ENCODE measurements at places on chromosomes 6 and 20.

DNA sequence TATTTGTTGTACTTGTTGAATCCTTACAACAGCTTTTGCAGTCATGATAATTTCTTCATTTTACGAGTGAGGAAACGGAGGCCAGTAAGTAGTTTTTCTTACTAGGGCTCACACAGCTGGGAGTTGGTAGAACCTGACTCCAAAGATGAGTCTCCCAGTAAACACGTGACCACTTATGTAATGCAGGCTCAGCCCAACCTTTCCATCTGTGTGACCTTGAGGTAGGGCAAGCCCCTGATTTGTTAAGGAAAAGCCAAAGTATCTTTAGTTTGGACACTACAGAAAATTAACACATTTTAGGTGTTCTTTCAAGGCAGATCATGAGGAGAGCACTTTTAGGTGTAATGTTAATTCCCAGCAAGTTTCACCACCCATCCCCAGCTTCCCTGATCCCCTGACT is 111.3 kb downstream of the LRRC1 start:
- DNase-seq: no peak

DNA sequence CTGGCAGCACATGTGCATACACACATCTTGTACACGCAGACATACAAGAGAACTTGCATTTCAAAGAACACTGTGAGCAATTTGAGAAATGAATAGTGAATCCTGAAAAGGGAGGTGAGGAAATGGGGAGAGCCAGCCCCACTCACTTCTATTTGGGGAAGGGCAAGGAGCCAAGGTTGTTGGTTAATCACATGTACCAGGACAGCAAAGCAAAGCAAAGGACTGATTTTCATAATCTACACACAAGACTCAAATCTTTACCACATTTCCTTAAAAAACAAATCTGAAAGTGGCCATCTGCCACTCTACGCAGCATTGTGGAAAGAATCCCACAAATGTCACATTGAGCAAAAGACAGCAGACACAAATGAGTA is 35.0 kb upstream of the KIF16B start:
- no peak for DNase-seq

- no peak for DNase-seq
Observed at GRCh38 chr6:77466055-77466450, 2.8 kb upstream of the HTR1B start.

DNA sequence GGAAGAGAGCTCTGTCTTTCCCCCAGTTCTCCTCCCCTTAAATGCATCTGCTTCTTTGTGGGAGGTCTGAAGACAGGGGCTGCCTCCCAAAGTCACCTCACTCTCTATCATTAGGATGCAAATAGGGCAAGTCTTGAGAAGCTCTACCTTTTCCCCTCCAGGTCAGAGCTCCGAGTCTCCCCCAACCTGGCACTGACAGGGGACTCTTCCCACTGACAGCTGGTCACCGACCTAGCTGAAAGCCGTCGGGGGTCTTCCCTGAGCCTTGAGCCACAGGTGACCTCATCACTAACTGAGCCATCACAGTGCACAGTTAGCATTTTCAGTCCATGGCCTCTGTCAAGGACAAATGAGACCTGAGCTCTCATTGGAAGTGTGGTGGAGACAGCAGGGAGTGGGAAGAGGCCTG is 386.7 kb downstream of the HACE1 start:
- DNase-seq: no peak

DNA sequence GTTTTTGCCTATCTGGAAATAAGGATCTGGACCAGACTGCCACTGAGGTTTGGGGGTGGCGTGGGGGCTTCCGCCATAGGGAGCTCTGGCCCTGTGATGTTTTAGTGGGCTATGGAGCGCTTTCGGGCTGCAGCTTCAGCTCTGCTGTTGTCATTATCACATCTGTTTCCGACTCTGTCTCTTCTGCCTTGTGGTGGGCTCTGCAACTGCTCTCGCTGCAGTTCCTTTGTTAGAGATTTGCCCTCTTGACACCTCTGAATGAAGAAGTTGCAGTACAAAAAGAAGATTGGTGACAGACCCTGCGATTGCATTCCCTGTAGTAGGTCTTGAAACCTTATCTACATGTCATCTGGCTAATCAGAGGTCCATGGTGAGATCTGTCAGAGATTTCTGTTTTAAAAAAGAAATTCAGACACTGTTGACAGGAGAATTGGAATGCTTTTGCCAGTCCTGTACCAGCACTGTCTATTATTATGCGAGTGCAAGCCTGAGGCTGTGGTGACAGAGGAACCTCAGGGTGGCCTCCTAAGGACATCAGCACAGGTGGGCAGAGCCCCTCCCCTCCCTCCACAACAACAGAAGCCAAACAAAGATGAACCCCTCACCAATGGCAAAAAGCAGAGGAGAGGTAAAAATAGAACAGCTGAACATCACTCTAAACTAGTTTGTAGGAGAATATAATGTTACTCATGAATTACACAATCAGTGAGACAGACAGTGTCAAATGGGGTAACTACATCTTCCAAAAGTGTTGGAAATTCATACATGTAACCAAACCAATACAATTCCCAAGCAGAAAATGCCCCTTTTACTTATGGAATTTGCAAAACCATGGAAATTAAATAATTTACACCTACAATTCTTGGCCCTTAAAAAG is 63.5 kb upstream of the DEFB112 start:
- no peak for DNase-seq

DNA sequence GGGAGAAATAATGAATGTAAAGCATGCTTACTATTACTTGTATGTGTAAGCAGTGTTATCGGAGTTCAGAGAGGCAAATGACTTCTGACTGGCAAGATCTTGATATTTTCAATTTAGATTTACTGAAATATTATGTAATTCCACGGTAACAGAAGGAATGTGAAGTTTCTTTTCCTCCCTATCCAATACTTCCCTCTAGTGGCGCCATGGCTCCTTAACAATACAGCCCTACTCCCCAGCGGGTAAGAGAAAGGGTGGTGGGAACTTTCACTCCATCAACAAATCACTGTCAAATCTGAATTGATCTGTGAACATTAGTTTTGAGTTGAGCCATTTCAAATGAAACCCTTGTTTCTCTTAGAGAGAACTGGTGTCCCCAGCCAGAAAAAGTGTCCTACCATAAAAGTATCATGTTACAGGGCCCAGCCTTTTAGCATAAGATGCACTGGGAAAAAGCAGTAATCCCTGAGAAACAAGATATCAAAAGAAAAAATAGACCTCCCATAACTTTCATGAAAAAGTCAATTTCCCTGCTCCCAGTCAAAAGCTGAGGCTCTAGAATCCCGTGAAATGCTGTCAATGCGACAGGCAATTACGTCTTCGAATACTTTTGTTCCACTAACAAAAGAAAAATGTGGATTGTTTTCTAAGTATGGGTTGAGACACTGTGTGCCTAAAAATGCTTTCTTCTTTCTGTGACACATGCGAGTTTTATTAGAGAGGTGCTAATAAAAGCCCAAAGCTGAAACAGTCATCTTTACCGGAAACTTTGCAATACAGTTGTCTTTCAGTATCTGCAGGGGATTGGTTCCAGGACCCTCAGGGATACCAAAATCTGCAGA is 12.9 kb downstream of the COX7A2 start:
- DNase-seq: no peak

DNA sequence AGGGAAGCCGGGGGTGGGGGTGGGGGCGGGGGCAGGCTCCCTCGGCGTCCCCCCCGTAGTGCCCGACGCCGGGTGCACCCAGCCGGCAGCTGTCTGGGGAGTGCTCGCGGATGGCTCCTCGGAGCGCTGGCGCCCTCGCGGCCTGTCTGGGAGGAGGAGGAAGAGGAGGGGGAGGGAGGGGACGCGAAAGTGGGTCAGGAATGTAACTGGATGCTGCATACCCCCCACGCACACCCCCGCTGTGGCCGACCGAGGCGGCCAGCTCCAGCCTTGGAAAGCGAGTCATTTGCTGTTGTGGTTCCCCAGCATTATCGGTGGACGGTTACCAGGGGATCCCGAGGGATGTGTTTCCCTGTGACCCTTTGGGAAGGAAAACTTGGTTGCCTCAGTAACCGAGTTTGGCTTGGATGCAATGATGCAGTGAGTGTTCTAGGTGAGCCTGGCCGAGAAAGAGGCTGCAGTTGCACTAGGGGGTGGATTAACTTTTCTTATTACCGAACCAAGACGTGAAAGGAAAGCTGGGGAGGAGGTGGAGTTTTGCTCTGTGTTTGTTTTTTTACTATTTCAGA is 55.2 kb upstream of the RREB1 start:
- DNase-seq: no peak

- DNase-seq: peak; percentile 8
Observed at GRCh38 chr6:149723771-149724417, 6.0 kb upstream of the LATS1 start.

- no peak for DNase-seq
Observed at GRCh38 chr6:27133281-27134227, 113.9 kb upstream of the PRSS16 start.

DNA sequence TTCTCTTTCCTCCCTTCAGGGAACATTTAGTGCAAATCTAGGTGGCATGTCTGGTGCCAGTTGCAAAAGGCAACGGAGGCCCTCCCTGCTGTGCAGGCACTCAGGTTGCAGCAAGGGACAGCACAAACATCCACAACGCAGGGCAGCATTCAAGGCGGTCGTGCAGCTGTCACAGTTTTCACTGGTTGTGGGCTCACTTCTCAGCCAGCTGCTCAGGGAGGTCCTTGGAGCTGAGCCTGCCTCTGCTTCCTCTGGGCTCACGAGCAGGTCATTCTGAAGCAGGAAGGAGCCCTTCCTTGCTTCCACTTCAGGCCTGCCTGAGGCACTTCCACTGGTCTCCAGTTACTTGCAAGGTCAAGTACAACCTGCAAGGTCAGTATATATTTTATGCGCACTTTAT is 3.8 kb upstream of the NPEPL1 start:
- no peak for DNase-seq

GRCh38 chr6:9515633-9516606 is 899.0 kb downstream of the TFAP2A start:
- no peak for DNase-seq

GRCh38 chr20:57187068-57187634 is 79.3 kb downstream of the BMP7 start:
- no peak for DNase-seq

DNA sequence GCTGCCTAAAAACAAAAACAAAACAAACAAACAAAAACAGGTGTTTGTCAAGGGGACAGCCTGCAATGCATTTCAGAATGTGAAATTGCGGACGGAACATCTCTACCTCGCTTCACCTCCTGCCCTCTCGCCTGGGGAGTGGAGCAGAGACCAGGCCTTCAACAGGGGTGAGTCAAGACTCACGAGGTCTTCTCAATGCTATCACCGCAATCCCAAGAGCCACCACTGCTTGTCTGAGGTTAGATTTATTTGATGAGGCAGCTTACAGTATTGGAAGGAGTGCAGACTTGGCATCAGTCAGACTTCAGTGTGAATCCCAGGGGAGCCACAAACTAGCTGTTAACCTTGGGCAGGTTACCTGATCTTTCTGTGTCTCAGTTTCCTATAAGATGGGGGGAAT is 7.7 kb downstream of the GABRR1 start:
- no peak for DNase-seq

GRCh38 chr6:2309122-2309521 is 63.7 kb upstream of the GMDS start:
- DNase-seq: no peak

DNA sequence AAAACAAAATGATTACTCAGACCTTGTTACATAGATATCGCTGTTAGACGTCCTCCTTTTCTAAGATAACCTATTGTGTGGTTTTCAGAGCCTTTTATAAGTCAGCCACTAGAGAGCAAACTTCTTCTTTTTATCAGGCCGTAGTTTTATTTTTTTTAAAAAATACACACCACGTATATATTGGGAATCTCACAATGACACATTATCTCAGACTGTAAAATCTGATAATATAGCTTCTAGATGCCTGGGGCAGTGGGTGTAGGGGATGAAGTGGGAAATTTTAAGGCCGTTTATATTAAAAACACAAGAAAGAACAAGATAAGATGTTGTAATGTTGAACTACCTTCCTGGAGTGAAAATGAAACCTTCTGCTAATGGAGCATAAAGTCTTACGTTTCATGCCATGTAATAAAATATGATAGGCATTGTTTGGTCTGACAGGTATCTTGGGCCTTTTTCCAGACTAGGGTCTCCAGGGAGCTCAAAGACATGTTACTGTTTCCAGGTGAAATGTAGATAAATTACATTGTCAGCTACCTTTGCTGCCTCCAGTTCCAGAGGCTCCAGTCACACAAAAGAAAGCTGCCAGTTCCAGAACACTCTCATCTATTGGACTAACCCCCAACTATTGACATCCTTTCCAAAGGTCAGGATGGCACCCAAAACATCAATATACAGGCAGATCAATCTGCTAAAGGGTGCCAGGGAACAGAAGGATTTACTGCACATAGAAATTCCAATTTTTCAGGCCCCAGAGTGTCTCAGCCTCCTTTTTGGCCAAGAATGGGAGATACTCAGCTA is 130.2 kb upstream of the AKIRIN2 start:
- peak; percentile 52 for DNase-seq

DNA sequence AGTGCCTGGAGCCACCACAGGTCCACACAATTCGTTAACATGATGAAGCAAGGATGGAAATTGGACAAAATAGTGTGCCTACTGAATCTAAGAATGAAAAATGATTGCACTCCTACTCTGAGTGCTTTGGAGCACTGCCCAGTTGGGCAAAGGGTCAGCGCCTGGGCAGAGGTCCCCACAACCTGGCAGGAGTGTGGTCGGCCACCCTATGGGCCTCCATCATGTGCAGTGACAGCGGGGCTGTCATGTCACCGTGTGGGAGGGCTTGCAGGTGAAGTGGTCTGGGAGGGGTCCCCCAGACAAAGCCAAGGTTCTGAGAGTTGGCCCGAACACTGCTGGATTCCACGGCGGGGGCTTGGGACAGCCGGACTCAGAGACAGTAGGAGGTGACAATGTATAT is 36.2 kb upstream of the CD93 start:
- no peak for DNase-seq

- no peak for DNase-seq
Observed at GRCh38 chr6:157438611-157439111, 57.7 kb downstream of the ZDHHC14 start.

DNA sequence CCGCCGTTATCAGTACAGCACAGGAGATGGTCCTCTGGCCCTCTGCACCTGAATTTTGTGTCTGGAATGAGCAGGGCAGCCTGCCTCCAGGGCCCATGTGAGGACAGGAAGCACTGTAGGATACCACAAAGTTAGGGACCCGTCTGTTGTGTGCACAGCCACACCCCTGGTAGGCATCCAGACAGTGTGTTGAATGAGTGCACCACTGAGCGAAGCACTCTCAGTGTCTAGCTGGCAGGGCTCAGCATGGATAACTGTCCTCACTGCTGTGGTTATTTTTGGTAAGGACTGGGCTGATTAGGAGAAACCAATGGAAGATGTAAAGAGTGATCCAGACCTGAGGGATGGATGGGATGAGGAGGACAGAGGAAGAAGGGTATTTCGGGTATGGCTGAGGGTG is 178.7 kb downstream of the CLIC5 start:
- DNase-seq: no peak

- no peak for DNase-seq
Observed at GRCh38 chr6:133748628-133749027, 140.3 kb upstream of the TCF21 start.

GRCh38 chr6:154140743-154141142 is 101.7 kb downstream of the OPRM1 start:
- no peak for DNase-seq

GRCh38 chr6:26272171-26272637 is 92.8 kb upstream of the BTN3A2 start:
- no peak for DNase-seq

GRCh38 chr6:102980951-102981350 is 1587.4 kb downstream of the GRIK2 start:
- DNase-seq: no peak
